ENCODE measurements at places on chromosomes 3 and 15. TPM values are rescaled to one million over a fixed set of nuclear protein-coding genes. Genes with fewer than 3 reads are reported as not detected.

GRCh38 chr3:84039099-84039498 is 919.7 kb upstream of the CADM2 start:
- no peak for DNase-seq

- DNase-seq, result no peak
Measured at GRCh38 chr3:15973940-15974339, 176.2 kb upstream of the ANKRD28 start.

- DNase-seq, result no peak
Measured at GRCh38 chr3:170098753-170099152, 61.0 kb downstream of the GPR160 start.

GRCh38 chr3:187186801-187187421 is 10.4 kb upstream of the RTP1 start:
- no peak for DNase-seq

DNA sequence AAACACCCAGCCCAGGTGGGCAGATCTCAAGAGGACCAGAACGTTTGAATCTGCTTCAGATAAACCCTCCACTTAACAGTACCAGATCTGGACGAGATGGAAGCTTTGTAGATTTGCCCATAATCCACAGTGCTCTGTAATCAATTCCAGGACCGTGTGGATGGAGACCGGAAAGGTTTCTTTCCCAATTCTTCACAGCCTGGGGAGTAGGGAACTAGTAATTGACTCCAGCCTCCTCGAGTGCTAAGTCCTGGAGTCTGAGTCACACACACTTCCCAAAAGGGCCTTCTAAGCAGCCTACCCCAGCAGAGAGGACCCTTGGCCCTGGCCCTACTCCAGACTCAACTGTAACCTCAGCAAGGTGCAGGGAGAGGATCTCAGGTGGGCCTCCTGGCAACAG is 56.2 kb upstream of the TSEN2 start:
- DNase-seq, result no peak

DNA sequence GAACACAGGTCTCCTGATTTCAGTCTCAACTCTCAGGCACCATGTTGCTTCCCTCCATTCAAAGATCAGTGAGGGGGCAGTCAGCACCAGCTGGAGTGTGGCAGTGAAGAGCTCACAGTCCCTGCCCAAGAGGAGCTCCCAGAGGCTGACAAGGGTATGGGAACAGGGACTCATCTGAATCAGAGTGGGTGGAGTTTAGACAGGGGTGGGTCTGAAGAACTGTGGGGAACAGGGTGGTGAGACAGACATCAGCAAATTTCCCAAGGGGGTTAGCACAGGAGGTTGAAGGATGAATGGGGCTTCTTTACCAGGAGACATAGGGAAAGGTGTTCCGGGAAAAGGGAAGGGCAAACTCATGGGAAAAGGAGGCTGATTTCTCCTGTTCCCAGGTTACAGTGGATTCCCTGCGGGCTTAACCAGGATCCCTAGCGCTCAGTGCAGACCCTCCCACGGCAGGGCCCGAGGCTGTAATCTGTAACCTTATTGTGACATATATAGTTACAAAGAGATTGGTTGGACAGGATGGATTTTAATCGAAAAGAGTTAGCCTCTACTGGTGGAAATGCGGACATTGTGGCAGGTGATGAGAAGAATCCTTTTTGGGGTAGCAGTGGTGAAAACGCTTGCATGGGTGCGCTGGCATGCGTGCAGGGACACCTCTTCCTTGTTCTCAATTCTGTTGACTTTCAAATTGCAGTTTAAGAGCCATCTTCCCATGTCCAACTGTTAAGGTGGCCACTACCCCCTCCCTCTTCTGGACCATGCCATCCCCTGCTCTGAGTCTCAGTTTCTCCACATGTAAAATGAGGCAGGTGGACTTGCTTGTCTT is 160.3 kb downstream of the SMAD6 start:
- DNase-seq, result no peak

DNA sequence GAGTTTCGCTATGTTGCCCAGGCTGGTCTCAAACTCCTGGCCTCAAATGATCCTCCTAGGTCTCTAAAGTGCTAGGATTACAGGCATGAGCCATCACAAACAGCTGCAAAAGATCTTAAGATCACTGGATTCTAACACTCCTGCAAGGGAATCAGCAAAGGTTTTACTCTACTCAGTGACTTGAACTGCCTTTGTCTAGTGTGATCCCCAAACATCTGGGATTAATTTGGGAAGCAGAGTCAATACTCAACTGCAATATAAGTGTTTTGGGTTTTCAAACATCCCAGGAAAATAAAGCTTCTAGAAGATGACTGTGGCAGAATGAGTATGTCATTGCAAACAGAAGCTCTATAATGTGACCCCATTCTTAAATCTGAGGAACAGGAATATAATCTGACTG is 7.2 kb downstream of the SPG21 start:
- DNase-seq, result no peak

- no peak for DNase-seq
Measured at GRCh38 chr15:60326343-60326742, 71.4 kb downstream of the ANXA2 start.

DNA sequence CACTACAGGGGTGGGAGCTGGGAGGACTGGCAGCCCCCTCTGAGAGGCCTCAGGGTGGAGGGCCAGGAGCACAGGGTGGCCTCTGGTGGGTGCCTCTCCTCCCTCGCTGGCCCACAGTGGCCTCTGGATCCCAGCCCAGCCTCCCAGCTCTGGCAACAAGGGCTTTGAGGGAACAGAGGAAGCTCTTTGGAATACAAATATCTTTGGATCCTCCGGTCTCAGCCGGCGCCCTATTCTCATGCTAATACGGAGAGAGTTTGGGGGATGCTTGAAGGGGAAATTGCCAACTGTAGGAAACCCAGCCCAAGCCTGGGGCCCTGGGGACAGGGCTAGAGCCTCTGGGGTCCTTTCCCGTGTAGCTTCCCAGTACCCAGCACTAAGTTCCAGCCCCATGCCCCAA is 33.4 kb upstream of the INSYN1 start:
- no peak for DNase-seq

DNA sequence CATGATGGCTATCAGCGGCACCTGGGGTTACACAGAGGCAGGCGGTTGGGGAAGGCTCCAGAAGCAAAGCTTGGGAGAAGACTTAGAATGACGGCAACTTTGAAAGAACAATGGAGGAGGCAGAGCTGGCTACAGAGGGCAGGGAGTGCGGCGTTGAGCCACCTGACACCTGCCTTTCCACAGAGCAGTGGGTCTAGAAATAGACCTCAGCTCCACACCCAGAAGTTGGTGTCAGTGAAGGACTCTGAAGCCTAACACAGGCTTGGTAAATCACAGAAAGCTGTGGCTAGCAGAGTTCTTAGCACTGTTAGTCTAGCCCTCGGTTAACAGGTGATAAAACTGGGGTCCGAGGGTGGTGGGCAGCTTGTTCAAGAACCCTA is 23.1 kb upstream of the EHD4 start:
- no peak for DNase-seq

DNA sequence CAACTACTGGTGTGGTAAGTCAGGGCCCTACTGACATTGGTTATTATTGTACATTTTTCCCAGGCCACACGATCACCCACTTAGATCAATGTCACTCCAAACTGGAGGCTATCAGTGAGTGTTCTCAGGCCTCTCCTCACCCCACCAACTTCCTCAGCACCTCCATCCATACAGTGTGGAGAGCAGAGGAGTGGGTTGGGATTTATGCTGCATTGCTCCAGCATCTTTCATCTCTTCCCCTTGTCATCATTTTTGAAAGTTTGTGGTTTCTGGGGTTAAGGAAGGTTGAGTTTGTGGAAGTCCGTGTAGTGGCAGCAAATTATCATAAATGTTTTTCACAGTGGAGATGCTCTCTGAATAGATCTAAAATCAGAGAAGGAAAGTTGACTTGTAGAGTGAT is 60.2 kb downstream of the TLNRD1 start:
- no peak for DNase-seq

DNA sequence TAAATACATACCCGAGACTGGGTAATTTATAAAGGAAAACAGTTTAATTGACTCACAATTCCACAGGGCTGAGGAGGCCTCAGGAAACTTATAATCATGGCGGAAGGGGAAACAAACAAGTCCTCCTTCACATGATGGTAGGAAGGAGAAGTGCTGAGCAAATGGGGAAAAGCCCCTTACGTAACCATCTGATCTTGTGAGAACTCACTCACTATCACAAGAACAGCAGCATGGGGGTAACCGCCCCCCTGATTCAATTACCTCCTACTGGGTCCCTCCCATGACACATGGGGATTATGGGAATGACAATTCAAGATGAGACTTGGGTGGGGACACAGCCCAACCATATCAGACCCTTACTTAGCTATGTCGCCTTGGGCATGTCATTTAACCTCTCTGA is 27.7 kb downstream of the SCG3 start:
- DNase-seq, result no peak

DNA sequence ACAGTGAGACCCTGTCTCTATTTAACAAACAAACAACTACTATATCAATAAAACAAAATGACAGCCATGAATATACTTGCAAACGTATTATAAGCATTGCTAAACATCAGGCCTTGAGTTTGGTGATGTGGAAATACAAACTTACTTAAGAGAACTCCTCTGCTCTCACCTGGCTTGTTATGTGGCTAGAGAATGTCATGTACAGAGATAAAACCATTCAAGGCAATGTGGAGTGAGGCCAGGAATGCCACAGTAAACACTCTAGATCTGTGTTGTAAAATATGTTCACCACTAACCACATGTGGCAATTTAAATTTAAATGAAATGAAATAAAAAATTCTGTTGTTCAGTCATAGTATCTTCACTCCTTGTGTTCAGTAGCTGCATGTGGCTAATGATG is 22.7 kb upstream of the RARB start:
- DNase-seq, result no peak

- no peak for DNase-seq
Measured at GRCh38 chr15:50945725-50946124, 37.2 kb downstream of the AP4E1 start.

DNA sequence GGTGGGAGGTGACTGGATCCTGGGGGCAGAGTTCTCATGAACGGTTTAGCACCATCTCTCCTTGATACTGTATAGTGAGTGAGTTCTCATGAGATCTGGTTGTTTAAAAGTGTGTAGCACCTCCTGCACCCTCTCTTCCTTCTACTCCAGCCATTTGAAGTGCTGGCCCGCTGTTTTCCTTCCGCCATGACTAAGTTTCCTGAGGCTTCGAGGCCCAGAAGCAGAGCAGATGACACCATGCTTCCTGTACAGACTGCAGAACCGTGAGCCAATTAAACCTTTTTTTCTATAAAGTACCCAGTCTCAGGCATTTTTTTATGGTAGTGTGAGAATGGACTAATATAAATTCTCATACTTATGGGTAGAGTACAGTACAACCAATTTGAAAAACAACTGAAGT is 123.6 kb upstream of the BHLHE40 start:
- no peak for DNase-seq

- DNase-seq, result no peak
Measured at GRCh38 chr3:147589016-147589415, 179.9 kb downstream of the ZIC1 start.

Gene CYP11A1
- polyA plus RNA-seq, result 0.55 TPM

Gene SPRED1
- polyA plus RNA-seq, result 28.2 TPM

Gene OR4M2
- not detected for polyA plus RNA-seq

DNA sequence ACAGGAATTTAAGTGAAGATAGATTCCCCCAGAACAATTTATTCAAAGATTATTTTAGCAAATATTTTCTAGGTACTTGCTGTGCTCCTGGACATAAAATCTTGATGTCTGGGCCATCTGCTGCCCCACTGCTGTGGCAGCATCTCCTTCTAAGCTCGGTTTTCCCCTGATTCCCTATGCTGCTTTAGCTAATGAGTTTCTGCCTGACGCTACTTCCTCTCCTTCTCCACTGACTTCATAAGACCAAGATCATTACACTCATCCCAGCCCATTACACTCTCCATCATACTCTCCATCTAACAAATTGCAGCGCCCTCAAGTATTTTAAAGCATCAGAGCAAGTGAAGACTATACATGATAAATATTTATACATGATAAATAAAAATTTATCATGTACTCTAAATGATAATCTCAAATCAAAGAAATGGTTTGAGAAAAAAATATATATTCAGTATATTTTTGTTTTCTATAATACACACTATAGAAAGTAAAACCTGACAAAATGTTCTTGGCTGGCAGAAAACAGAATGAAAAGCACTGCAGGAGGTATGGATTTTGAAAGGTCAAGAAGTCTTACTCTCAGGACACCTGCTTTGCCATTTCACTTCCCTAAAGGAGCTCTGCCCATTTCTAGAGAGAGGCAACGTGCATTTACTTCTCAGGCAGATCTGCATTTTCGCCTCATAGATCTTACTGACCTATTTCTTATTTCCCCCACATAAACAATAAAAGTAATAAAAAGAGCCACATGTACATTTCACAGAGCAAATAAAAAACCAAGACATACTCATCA is 232.0 kb downstream of the KCNMB2 start:
- DNase-seq, result no peak

Gene MAGI1
- polyA plus RNA-seq, result 31.2 TPM

Gene ERICH6
- 0.09 TPM for polyA plus RNA-seq

GRCh38 chr3:158181096-158181495 is 71.2 kb downstream of the RSRC1 start:
- DNase-seq, result no peak

DNA sequence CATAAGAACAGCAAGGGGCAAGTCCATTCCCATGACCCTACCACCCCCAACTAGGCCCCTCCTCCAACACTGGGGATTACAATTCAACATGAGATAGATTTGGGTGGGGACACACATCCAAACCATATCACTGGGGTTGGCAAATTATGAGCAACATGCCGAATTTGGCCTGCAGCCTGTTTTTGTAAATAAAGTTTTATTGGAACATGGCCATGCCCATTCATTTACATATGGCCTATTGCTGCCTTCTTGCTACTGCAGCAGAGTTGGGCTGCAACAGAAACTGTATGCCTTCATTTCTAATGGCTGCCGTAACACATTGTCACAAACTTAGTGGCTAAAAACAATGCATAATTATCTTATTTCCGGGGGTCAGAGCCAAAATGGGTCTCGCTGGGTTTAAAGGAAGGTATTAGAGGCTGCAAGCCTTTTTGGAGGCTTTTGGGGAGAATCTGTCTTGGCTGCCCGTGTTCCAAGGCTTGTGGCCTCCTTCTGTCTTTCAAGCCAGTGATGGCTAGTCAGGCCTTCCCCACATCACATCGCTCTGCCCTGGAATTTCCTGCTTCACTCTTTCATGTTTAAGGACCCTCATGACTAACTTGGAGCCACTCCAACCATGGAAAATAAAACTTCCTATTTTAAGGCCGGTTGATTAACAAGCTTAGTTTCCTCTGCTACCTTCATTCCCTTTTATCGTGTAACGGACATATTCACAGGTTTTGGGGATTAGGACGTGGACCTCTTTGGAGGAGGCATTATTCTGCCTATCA is 428.5 kb upstream of the PROK2 start:
- no peak for DNase-seq

GRCh38 chr3:123285479-123285878 is 83.7 kb downstream of the SEC22A start:
- no peak for DNase-seq
